Regular cardiac myocyte (primary cell): ENCODE measurements at places on chromosomes 7 and 10. TPM values are rescaled to one million over a fixed set of nuclear protein-coding genes. Genes with fewer than 3 reads are reported as not detected.

The NPY4R gene
- 0.19 and 0.28 TPM in 2 replicates for total RNA-seq

The OR6V1 gene
- not detected in 2 replicates for total RNA-seq

The EPO gene
- total RNA-seq = not detected in 2 replicates

The MINDY4 gene
- 5.8 and 6.2 TPM in 2 replicates for total RNA-seq

The ZNF503 gene
- total RNA-seq = 2.7 and 3.7 TPM in 2 replicates

The UNCX gene
- not detected in 2 replicates for total RNA-seq

The MYOF gene
- total RNA-seq = 231 and 336 TPM in 2 replicates
